NCI-H187 (cell line): ENCODE measurements at places on chromosomes 6 and 20.

DNA sequence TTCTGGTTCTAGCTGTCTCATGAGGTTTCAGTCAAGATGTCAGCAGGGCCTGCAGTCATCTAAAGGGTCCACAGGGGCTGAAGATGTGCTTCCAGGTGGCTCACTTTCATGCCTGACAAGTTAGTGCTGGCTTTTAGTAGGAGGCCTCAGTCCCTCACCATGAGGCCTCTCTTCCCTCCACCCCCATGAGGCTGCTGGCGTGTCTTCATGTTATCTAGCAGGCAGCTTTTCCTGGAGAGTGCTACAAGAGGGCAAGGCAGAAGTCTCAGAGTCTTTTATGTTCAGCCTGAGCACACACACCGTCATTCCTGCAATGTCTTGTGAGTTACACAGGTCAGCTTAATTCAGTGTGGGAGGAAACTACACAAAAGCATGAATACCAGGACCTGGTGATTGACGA lies 769.9 kb downstream of the HDGFL1 start:
- no peak for DNase-seq

- DNase-seq = no peak
These were observed 64.9 kb downstream of the RREB1 start for GRCh38 chr6:7172649-7173048.

GRCh38 chr6:82022614-82023129 lies 224.9 kb downstream of the IBTK start:
- no peak for DNase-seq

GRCh38 chr6:71410164-71410566 lies 121.6 kb downstream of the OGFRL1 start:
- no peak for DNase-seq

DNA sequence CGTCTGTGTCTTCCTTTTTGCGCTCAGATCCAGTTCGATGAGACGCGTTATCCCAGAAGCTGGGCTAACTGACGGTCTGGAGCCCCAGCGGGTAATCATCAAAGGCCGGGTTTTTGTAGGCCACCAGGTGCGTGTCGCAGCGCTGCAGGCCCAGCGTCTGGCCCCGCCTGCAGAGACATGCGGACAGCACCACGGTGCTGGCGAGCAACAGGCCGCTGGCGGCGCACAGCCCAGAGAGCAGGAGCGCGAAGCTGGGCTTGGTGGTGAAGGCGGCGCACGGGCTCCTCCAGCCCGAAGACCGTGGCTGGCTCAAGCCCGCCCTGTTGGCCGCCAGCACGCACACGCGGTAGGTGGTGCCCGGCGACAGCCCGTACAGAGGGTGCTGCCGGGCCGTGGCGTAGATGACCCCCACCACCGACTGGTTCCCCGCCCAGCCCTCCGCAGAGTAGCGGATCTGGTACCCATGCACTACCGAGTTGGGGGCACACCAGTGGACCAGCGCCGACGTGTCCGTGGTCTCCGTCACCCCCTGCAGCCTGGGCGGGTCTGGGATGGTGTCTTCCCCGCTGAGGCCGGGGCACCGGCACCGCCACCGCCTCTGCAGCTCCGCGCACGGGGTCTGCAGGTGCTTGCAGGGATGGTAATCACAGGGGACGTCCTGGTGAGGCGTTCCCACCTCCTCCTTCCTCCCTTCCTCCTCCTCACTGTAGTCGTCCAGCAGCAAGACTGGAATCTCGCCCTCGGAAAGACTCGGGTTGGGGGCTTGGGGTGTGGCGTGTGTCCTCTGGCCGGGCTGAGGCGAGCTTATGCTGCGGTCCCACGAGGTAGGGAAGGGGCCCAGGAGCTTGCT lies 12.7 kb downstream of the LRRN4 start:
- DNase-seq = no peak

DNA sequence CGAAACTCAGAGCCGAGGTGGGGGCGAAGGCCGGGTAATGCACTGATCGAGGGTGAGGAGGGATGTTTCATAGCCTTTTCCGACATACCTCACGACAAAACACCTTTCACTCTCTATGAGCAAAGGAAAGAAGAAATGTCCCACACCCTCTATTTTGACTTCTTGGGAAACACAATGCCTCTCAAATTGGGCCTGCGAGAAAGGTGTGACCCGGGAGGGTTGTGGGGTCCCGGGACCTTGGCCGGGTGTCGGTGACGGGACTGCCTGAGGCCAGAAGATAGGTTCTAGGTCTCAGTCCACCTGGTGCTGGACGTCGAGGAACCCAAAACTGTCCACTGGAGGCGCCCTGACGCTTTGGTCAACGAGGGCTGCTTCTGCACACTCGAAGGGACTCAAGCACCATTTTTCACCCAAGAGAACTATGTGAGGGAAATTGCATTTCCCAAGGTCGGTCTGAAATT lies 41.1 kb upstream of the OSTM1 start:
- no peak for DNase-seq

DNA sequence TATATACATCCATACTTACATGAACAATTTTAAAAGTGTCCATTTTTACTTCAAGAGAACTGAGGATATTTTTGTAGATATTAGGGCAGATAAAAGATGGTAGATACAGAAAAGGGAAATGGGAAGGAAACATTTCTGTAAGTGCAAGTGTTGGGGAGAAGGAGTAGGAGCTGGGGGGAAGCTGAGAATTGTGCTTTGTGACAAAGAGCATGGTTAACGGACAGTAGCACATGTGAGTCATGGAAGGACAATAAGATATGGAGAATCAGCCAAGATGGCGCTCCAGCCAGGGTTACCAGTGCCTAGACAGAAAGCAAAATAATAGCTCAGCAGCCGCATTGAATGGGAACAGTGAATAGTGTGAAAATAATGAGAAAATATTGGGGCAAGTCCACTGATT lies 12.7 kb upstream of the HLA-DRB1 start:
- DNase-seq = no peak

DNA sequence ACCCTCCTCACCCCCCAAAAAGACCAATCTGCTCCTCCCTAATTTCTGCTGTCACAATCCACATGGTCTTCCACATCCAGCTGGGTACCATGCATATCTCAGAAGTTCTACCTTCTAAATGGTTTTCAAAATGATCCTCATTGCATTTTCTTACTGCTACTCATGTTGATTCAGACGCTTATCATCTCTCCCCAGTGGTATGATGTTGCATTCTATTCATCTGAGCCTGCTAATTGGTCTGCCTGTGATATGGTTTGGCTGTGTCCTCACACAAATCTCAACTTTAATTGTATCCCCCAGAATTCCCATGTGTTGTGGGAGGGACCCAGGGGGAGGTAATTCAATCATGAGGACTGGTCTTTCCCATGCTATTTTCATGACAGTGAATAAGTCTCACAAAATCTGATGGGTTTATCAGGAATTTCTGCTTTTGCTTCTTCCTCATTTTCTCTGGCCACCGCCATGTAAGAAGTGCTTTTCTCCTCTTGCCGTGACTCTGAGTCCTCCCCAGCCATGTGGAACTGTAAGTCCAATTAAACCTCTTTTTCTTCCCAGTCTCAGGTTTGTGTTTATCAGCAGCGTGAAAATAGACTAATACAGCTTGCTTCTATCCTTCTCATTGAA lies 41.4 kb upstream of the CLIC5 start:
- DNase-seq = no peak

GRCh38 chr6:168124921-168125320 lies 45.9 kb upstream of the FRMD1 start:
- no peak for DNase-seq

- DNase-seq = peak; percentile 77
These were observed 51.2 kb upstream of the RNF182 start for GRCh38 chr6:13873288-13874190.

- DNase-seq = no peak
These were observed 10.4 kb upstream of the MMP9 start for GRCh38 chr20:45998337-45998736.

DNA sequence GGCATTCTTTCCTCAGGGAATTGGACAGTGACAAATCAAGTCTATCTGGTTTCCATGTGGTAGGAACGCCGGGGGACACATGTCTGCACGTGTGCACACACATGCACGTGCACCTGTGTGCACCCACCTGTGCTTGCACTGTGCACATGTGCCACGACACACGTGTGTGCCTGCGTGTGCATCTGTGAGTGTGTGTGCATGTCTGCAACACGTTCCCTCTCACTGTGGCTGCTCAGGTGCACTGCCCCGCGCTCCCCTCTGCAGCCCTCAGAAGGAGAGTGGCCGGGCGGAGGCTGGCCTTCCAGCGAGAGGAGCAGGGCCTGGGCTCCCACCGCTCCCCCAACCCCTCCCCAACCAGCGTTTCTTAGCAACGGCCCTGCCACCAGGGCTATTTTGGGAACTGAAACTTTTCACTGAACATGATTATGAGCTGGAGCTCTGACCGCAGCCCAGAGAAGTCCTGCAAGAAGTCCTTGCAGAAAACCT lies 147.8 kb downstream of the PHACTR3 start:
- DNase-seq = no peak

DNA sequence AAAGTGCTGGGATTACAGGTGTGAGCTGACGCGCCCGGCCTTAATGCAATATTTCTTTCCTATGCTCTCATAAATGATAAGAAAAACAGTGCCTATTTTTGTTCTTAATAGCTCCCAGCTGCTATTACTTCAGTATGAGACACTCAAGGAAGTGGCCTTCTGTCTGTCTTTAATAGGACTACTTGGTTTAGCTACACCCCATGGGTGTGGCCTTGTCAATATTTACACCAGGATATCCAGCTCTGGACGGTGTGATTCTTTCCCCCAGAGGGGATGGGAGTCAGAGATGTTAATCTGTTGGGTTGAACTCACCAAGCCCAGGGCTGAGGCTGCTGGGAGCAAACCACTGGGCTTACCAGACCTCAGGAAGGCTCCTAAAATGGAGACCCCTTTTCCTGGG lies 134.2 kb downstream of the CEP57L1 start:
- DNase-seq = no peak

DNA sequence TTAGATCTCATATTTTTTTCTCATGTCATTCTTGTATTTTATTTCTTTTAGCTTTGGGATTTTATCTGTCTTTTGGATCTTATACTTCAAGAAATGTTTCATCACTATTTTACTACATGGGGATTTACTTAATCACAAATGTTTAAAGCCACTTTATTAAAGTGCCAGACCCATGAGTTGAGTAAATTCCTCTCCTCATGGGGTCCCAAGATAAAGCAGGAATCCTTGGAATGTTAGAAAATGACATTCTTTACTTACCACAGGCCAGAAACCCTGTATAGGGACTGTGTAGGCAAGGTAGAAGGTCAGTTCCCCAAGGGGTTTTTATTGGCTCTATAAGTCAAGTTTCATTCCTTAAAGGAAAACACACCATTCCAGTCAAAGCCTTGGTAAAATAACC lies 28.4 kb upstream of the OR2J2 start:
- no peak for DNase-seq

GRCh38 chr6:134424165-134424797 lies 106.4 kb upstream of the SGK1 start:
- no peak for DNase-seq

GRCh38 chr6:45495429-45496084 lies 117.8 kb upstream of the SUPT3H start:
- DNase-seq = no peak

DNA sequence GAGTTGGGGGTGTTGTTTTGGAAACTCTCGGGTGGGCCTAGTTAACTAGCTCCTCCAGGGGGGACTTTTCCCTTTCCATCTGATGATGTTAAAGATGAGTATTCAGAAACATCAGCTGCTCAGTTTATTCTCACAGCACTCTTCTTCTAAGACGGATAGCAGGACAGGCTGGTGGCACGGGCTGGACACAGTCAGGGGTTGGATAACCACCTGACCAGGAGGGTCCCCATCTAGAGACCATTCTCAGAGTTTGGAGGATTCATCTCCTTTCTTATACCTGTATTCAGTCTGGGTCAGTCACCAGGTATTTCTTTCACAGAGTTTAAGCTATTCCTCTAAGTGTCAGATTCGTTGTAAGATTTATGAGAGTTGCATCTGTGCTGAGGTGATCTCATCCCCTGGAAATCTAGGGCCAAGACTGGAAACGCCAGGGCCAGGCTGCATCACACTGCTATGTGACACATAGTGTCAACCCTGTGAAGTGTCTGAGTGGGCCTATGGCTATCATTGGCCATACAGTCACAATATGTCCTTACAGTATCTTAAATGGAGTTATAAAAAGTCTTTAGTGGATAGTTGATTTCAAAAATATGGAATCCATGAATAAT lies 111.7 kb downstream of the FAM50B start:
- DNase-seq = no peak

- no peak for DNase-seq
These were observed 9.7 kb upstream of the CD40 start for GRCh38 chr20:46108435-46108841.

DNA sequence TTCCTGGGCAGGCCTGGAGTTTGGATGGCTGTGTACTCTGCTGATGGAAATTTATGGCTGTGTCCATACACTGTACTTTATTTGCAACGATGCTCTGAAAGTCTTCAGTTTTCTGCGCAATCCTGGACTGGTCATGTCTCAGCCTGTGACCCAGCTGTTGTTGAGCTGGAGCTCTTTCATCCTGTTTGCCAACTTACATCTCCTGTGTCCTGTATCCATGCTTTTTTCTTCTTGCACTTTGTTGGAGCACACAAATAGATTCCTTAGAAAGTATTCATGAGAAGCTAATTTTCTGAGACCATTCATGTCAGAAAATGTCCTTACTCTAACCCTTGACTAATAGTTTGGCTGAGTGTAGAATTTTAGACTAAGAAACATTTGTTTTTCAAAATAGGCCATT lies 251.2 kb downstream of the BCKDHB start:
- no peak for DNase-seq

- DNase-seq = no peak
These were observed 184.0 kb downstream of the RPS12 start for GRCh38 chr6:132998418-132998817.

DNA sequence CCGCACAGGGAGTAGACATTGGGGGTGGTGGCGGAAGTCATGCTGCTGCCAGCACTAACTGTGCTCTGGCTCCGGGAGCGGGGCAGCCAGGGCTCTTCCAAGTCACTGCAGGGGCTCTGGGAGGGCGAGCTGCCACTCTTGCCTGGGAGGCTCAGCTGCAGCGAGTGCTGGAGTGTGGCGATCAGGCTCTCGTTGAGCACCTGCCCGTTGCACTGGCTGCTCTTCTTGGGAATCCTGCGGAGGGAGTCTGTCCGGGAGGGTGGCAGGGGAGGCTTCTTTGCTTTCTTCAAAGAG lies 28.0 kb downstream of the HEBP2 start:
- no peak for DNase-seq

GRCh38 chr6:117870486-117871242 lies 36.4 kb upstream of the SLC35F1 start:
- DNase-seq = no peak

DNA sequence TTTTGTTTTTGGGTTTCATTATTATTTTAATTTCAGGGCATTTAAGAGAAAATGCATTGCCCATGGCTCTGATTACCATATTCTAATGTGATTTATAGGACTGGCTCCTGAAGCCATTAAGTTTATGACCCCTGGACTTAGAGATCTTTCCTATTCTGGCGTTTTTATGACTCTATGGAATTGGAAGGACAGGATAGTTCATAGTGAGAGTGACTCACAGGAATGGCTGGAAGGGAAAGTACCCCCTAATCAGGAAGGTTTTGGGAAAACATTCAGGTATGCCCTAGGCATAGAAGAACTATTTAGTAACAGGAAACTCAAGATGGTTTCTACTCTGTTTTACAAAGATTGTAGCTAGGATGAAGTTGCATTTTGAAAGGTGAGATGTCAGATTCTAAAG lies 108.6 kb upstream of the SLC2A12 start:
- no peak for DNase-seq
